ENCODE measurements at places on chromosomes 12 and 14.
A peak's percentile ranks its signal among the peaks of the same experiment; 100 is the strongest.

- no peak for DNase-seq
These were observed 63.2 kb downstream of the FBXO33 start for GRCh38 chr14:39369029-39369428.

DNA sequence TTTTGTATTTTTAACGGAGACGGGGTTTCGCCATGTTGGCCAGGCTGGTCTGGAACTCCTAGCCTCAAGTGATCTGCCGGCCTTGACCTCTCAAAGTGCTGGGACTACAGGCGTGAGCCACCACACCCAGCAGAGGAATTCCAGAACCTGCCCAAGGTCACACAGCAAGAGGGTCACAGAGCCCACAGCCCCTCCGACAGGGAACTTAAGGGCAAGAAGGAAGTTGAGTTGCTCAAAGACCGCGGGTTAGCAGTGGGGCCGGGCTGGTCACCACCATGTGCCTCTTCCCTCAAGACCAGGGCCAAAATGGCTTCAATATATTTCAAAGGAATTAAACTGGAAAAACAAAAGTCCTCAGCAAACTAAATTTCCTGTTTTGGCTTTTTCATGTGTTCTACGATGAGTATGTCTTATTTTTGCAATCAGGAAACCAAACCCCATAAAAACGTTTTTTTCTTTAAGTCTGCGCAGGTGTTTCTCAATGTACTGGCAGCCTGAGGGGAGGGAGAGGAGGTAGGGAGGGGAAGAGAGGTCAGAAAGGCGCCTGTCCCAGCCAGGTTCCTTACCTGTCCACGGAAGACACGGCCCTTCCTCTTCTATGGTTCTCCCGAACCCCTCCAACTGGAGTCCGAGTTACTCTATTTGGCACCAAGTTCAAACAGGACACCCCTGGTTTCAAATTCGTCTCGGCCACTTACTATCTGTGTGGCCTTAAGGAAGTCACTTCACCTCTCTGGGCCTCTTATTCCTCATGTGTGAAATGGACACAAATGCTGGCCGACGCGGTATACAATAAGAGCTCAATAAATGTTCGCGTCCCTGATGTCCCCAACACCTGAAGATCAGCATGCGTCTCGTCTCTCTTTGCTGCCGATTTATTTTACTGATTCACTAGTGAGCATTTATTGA is 778 bp downstream of the SLC8B1 start:
- DNase-seq: no peak

GRCh38 chr12:64147011-64147631 is 75.0 kb downstream of the KICS2 start:
- no peak for DNase-seq

GRCh38 chr12:26054383-26054782 is 70.5 kb downstream of the BHLHE41 start:
- no peak for DNase-seq

GRCh38 chr12:47717443-47718193 is 7.7 kb downstream of the ENDOU start:
- no peak for DNase-seq

DNA sequence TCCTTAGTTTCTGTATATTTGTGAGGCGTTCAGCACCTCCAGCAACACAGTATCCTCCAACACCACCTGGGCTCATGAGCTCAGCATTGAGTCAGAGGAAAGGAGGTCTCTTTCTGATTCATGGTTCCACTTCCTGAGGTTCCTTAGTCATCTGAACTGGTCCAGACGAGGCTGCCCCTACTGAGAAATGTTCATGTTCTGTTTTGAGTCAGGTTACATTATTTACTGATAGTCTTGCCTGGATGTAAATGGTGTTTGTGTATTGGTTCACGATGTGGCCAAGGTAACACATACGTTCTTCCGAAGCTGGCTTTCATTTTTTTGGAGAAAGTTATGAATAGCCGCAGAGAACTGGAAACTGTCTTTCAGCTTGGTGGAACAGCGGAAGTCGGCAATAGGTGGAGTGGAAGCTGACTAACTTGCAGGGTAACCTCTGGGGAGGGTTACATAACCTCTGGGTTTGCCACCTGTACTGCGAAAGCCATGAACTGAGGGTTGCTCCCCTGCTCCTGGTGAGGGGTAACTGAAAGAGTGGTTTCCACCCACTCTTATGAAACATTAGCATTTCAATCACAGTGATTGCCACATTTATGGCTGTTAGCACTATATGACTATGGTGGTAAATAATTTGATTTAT is 42.2 kb upstream of the MANSC4 start:
- DNase-seq: peak; percentile 29

GRCh38 chr14:102863381-102863780 is 59.1 kb upstream of the AMN start:
- no peak for DNase-seq

GRCh38 chr12:109760031-109760929 is 46.7 kb downstream of the FAM222A start:
- DNase-seq: no peak

- DNase-seq: no peak
These were observed 16.2 kb downstream of the SLC2A14 start for GRCh38 chr12:7856516-7856915.

DNA sequence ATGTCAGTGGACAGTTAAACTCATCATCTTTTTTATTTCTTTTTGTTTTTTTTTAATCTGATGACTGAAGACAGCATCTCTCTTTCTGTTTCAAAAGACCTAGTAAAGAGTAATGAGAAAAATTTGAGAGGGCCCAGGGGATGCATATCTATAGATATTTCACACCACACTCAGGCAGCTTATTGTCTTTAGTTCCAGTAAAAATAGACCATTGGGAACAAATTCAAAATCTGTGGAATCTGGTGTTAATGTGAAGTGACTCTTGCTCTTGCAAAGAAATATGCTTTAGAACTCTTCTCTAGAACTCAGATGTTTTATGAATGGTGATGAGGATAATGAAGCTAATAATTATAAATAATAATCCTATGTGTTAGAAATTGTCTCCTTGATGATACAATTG is 214.5 kb upstream of the ATP2B1 start:
- DNase-seq: no peak

GRCh38 chr14:33956640-33957039 is 5.8 kb upstream of the EGLN3 start:
- DNase-seq: no peak

DNA sequence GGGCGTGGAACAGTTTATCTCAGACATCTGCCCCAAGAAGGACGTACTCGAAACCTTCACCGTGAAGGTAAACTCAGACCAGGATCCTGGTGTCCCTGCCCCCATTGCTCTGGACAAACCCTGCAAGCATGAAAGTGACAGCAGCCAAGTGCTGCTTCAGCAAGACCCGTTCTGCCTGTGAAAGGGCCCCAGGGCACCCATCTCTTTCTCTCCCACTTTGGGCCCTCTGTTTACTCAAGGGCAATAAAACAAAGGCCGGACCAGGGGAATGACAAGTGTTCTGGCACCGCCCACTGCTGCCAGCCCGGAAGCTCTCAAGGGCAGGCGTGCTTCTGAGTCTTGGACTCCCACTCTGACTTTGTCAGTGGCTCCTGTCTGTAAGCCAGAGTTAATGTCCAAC is 35.3 kb downstream of the CD9 start:
- DNase-seq: no peak

DNA sequence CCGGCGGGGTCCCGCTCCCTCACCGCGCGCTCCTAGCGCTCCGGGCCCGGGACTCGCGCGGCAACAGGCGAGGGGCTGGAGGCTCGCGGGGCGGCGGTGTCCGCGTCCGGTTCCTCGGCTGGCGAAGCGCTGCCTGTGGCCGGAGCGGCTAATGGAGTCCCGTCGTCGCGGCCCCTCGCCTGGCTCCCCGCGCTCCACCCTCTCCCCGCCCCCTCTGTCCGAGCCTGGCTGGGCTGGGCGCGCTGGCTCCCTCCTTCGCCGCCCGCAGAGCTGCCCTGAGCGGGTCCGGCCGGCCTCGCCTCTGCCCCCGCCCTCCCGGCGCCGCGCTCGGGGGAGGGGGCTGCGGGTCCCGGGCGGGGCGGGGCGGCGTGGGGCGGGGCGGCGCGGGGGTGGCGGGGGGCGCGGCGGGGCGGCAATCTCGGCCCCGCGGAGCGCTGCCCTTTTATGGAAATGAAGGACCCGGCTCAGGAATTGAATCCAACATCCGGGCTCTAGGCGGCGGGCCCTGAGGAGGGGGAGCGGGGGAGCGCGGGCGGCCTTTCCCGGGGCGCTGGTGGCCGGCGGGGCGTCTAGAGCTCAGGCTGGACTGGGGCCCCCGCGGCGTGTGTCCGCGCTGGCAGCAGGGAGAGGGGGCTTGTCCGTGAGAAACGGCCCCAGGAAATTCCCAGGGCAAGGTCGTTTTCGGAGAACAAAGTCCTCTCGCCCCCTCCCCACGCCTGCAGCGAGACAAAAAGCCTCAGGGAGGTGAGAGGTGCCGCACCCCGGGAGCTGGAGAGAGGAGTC is at the start of gene FERMT2:
Gene FERMT2 (minus strand): TSS at position 153 of the 783 bp plus-strand sequence. CDS start 482 bp downstream, outside the sequence.
- DNase-seq: no peak

GRCh38 chr14:72924337-72924736 is 1.9 kb upstream of the DCAF4 start:
- DNase-seq: no peak

- DNase-seq: no peak
These were observed 35.6 kb downstream of the DGLUCY start for GRCh38 chr14:91149462-91149861.

GRCh38 chr12:6211421-6211869 is 11.2 kb downstream of the CD9 start:
- DNase-seq: no peak

DNA sequence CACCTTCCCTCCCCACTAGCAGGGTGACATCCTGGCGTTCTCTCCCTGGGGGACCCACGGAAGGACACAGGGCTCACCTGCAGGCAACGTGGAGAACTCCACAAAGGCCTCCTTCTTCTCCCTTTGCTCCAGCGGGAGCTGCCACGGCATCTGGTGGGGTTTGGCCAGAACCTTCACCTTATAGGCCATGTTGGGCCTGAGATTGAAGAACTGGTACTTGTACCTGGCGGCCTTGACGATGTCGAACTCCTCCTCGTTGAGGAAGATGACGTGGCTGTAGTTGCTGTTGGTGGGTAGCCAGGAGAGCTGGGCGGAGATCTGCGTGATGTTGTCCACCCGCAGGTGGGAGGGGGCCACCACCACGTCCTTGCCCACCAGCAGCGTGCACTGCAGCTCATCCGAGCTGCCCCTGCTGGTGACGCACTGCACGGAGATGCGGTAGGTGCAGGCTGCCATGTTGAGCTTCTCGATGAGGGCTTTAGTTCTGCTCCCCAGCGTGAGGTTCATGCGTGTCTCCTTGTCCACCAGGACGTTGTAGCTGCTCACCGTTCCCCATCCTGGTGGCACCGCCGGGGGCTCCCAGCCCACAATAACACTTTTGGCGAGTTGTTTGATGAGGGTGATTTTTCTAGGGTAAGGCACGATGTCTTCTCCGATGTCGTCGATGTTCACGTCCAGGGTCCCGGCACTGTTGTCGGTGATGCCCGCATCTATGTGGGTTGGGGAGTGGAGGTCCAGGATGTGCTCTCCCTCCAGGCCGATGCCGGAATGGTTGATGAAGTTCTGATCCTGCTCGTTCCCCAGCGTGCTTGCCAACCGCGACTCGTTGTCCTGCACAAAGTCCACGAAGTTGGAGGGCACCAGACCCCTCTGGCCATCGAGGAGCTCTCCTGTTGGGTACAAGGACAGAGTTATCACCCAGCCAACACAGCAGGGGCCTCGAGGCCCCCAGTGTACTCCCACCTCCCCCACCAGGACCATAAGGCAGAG is 104.4 kb downstream of the PIWIL1 start:
- DNase-seq: no peak

- DNase-seq: no peak
These were observed 7.8 kb downstream of the ACOT4 start for GRCh38 chr14:73599499-73599898.

- DNase-seq: no peak
These were observed 119.2 kb downstream of the TRMT5 start for GRCh38 chr14:60861545-60862140.

DNA sequence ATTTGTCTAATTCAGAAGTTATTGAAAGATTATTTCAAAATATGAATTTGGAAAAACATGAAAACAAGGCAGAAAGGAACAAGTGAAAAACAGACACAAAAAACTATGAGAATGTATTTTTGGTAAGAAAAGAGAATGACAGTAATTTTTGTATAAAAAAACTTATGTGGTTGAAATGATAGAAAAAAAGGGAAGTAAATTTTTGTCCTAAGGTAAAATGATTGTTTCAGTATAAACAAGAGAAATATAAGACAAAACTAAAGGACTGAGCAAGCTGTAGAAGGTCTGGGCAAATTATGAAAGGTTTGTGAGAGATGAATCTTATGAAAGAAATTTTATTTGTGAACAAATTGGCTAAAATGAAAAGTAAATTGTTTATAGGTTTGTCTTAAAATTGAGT is 44.6 kb downstream of the CEP83 start:
- no peak for DNase-seq

- DNase-seq: no peak
These were observed 170.7 kb downstream of the ESRRB start for GRCh38 chr14:76546426-76547221.

- no peak for DNase-seq
These were observed 161.6 kb downstream of the PIK3C2G start for GRCh38 chr12:18422871-18423270.

- DNase-seq: no peak
These were observed 13.5 kb upstream of the KRT82 start for GRCh38 chr12:52419656-52420055.

DNA sequence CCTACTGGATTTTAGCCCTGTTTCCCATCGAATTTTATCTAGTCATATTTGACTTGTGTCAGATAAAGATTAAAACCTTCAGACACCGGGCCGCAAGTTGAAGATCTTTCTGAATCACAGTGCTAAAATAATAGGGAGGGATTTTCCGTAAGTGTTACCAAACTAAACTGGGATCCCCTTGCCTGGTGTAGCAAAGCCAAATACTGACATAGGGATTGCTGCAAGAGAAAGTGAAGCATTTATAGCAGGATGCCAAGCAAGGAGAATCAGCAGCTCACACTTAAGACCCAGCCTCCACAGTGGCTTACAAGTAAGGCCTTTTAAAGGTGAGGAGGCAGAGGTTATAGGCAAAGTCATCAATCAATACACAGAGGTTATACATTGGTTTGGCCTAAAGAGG is 147.4 kb downstream of the AKAP6 start:
- DNase-seq: no peak

DNA sequence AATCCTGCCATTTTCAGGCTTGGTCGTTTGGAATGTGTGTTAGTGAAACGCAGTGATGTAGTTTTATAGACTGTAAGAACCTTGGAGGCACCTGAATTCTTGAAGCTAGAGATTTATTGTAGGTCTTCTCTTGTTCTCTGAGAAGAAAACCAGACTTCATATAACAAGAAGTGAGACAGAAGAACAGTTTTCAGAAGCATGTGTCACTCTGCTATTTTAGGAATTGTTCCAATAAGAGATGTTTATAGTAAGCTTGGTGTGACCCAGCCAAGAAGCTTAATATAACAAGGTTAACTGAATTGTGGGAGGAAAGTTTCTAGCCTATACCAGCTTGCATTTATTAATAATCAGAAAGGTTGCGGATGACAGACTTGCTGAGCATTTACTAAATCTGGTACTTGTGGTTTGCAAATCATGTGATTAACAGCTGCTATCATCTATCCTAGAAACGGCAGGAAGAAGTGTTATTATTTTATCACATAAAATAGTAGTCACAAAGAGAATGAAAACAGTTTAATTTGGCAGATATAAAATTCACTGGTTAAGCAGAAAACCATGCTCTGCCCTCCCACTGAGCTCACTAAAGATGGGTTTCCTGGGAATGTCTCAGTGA is 49.2 kb upstream of the BCAT1 start:
- DNase-seq: no peak

GRCh38 chr12:74770552-74770951 is 232.9 kb downstream of the ATXN7L3B start:
- DNase-seq: no peak
